AG08396 (cell line): ENCODE measurements at places on chromosomes 3 and 15.
A peak's percentile ranks its signal among the peaks of the same experiment; 100 is the strongest.

DNA sequence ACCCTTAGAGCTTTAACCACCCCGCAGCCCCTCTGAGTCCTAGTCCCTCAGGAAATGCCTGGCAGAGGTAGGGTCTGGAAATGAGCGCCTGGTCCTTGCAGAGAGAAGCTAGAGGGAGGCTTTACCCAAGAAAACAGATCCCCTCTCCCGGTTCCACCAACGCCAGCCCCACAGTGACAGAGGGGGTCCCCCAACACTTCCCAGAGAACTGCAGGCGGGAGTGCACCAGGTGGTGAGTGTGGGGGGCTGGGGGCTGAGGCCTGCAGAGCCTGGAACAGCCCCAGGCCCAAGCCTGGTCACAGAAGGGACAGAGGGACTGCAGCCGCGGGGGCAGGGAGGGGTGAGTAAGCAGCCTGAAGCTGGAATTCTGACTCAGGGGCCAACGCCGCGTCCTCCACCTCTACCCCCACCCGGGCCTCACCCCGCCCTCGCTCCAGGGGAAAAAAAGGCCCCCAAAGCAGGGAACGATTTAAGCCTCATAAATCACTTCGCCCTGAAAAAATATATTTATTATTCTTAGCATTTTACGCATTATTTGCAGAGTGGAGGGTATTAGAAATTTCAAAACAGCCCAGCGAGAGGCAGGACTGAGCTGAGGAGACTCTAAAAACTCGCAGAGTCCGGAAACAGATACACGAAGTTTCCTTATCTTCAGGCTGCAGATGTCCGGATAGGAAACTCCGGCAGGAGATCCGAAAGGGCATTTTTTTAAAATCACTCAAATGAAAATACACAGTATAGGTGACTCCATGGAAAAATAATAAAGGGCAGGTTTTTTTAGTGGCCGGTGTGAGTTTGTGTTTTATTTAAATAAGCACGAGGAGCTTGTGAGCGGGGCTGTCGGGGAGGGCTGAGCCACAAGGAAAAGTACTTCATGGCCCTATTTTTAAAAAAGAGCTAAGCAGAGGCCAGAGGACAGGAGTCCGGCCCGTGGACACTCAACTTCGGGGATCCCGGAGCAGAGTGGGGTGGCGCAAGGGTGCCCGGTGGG lies 10.0 kb downstream of the GATA2 start:
- peak; percentile 83 for DNase-seq

DNA sequence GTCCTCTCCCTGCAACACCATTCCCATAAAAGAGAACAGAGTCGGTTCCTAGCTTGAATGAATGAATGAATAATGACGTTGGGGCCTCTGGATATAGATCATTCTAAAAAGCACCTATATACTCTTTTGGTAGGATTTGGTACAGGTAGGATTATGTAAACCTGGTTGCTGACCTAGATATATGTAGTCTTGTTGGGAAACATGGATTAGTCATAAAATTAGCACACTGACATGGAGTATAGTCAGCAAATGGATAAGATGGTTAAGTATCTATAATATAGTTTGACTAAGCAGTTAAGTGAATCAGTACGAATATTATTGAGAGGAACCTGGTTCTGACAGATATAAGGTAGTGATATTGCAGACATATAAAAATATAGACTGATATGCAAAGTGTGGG lies 142.5 kb downstream of the FILIP1L start:
- DNase-seq, result no peak

DNA sequence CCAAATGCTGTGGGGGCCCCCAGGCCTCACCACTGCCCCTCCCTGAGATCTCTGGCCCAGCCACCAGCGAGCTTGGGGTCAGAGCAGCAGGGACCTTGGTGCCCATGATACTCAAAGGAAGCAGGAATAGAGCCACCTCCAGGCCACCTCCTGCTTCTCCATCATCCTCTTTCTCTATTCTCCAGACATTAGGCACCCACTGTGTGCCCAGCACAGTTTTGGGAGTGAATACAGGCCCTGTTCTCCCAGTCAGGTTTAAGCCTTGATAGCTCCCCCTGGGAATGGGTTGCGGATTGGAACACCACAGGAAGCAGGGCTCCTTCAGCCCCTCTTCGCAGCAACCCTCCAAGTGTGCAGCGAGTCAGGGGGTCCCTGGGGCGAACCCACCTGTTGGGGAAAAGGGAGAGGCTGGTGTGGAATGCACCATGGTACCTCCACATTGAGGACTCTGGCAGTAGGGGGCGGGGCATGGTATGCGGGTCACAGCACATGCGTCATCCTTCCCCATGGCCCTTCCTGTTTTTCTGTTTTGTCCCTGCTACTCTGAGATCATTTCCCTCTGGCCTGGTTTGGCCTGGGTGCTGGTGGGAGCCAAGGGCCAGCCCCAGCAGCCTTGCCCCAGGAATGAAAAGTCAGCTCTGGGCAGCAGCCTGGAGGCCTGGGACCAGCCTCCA lies 14.2 kb upstream of the SEMA3B start:
- no peak for DNase-seq

- DNase-seq, result no peak
Measured at GRCh38 chr15:34790121-34790520, 5.2 kb downstream of the ACTC1 start.

DNA sequence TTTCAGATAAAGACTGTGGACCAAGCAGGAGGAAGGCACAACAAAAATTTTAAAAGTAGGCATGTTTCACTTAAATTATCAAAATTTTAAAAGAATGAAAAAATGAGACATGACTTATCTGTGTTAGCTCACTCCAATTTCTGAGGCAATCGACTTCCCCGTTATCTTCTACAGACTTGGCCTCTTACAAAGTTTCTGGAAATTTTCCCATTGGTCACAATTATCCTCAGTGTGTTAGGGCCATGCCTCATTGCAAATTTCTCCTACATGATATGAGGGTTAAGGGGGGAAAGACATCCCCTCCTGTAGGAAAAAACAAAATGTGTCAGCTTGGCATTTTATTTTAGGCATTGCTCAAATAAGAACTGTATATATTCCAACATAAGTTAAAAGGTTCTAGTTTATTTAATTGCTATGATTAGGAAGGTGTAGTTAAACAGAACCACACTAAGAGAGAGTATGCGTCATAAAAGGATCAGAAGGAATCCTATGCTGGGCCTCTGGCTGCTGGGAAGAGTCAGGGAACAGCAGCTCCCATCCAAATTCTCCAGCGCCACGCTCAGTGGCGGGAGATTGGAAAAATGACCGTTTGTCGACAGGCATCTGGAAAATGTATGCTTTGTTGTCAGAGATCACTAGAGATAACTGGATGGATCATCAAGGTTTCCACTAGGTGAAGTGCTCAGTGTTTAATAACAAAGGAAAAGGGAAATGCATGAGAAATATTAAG lies 463.6 kb upstream of the NR2F2 start:
- no peak for DNase-seq

DNA sequence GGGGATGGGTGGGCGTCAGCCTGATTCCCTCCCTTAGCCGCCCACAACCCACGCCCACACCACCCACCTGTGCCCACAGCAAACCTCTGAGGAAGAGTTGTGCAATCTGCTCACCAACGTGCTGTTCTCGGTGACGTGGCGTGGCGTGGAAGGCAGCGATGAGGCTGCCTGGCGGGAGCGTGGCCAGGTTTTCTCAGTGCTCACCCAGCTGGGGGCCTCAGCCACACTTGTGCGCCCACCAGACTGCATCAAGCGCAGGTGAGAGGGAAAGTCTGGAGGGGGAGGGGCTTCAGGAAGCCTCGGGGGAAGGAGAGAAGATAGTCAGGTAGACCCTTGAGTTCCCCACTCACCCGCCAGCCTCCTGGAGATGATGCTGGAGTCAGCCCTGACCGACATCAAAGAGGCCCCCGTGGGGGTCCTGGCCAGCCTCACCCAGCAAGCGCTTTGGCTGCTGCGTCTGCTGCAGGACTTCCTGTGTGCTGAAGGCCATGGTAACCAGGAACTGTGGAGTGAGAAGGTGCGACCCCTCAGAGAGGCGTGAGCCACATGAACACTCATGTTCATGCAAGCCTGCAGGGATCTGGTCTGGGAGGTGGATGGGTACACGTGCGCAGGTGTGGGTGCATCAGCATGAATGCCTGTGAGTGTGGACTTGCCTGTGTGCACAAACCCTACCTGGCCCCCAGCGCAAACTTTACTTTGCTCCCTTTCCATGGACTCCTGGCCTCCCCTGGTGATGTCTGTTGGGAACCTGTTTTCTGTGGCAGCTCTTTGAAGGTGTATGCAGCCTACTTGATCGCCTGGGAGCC lies 21.7 kb downstream of the NBEAL2 start:
- no peak for DNase-seq

DNA sequence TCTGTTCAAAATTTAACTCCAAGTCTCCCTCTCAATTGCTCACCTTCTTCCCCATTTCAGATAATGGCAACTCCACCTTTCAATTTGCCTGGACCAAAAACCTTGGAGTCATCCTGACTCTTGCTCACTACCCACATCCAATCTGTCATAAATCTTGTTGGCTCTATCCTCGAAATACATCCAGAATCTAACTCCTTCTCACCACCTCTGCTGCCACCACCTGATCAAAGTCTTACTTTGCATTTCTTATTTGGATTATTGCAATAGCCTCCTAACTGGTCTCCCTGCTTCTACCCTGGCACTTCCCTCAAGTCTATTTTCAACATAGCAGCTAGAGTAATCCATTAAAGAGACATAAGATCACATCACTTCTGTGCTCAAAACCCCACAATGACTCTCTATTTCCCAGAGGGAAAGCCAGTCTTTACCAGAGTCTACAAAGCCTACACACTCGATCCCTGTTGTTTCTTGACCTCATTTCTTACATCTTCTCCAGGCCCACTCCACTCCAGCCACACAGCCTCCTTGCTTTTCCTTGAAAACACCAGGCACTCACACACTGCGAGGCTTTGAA lies 86.6 kb downstream of the GPR156 start:
- DNase-seq, result no peak
